NCI-H1436 (cell line): ENCODE measurements at places on chromosomes 7 and 10.

DNA sequence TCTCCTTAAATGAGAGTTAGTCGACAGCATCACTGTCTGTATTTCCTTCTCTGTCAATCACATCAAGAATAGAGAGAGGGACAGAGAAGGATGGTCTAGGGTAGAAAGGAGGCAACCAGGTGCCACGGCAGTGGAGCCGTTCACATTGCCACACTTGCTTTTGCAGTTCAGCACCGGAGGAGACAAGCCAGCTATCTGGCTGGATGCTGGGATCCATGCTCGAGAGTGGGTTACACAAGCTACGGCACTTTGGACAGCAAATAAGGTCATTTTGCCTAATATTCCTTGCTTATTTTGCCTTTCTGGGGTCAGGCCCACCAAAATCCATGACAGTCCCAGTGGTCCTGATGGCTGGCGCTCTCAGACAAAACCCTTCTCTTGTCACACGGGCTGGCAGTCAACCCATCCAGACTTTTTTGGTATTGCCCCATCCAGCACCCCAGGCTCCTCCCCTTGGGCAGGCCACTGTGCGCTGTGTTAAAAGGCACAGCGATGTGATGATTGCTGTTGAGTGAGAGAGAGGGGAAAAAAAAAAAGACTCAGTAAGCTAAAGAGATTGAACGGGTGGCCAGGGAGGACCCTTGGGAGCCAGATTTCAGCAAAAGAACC is 8.4 kb downstream of the CPA2 start:
- DNase-seq = peak; percentile 82

GRCh38 chr10:60962946-60963345 is 19.0 kb upstream of the RHOBTB1 start:
- no peak for DNase-seq

- peak; percentile 14 for DNase-seq
Measured at GRCh38 chr7:140403878-140404564, at the start of gene RAB19. TSS of gene RAB19 (plus strand) at chr7:140404058. CDS start at chr7:140407647, 3,589 bp downstream.

DNA sequence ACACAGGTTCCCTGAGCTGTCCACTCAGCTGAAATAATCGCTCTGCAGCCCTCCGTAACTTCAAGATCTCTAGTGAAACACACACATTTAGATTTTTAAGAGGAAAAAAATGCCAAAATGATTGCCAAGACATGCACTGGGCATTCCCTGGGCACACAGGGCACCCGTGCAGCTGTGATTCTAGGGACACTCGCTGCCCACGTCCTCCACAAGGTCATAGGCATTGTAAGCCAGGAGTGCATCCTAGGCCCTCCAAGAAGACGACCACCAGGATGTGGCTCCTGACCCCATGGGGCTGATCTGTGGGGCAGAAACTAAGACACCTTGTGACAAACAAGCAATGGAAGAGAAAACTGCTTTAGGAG is 563.3 kb downstream of the PTPRN2 start:
- DNase-seq = no peak

- DNase-seq = no peak
Measured at GRCh38 chr10:110571093-110571743, 3.7 kb downstream of the SMC3 start.

DNA sequence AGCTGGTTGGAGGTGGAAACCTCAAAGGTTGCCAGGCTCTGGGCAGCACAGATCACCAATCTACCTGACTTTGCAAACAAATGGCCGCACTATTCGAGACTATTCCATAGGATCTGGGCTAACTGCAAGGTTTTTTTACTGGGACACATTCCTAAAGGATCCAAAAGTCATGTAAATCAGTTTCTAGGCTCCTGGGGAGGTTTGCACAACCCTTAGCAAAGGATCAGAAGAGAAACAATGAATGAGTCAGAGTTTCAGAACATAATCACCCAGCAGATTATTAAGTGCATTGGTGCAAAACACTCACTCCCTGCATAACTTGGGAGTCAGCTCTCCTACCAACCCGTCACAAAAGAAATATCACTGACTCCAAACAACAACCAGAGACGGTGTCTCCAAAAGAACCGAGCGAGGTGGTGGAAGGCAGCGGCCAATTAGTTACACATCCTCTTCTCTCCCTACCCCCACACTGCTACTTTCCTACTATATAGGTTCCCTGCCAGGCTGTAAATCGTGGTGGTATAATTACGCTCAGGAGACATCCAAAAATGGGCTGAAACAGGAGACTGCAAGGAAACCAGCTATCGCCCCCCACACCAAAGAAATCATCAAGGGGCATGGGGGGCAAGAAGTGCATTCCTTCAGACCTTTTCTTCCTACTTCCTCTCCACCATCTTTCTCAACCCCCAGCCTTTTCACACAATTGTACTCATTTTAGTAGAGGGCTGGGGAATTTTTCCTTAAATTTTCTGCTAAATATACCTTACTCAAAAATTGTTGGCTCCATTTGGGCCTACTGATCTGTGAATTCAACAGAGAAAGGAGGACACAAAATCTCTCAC is 3.2 kb downstream of the UBE2H start:
- DNase-seq = no peak

DNA sequence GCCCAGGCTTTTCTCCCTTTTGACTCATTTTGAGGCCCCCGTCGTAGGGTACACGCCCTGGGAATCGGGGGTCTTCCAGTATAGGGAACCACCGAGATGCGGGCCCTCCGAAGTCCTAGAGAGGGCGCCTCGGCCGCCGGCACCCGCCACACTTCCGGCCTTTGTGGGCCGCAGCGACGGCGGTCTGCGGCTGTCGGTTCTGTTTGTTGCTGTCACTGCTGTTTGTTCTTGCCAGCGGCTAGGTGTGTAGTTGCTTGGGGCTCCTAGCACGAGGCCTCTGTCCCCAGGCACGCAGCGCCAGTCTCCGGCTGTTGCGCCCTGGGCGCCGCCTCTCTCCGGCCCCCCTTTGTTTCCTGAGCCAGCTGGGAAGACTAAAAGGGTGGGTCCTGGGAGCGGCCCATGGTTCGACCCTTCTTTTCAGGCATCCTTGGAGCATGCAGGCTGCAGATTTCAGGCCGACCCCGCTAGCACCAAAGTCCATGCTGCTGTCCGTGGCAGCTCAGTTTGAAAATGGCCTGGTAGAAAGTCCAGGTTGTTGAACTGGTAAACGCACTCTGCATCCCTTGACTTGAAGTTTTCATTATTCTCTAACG is 17.8 kb upstream of the ZKSCAN1 start:
- peak; percentile 36 for DNase-seq

DNA sequence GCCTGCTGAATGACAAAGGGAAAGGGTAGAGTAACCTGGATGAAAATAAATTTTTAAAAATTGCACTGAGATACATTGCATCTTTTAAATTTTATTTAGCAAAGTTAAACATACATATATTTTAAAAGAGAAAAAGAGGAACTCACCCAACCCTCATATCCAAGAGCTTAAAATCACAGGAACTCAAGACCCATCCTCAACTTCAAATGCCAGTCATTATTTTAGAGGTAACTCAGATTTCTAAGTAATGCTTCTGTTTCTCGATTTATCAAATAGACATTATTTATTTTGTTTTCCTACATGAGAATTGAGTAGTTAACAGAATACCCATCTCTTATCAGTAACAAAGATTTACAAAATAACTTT is 32.4 kb upstream of the KMT2E start:
- no peak for DNase-seq

DNA sequence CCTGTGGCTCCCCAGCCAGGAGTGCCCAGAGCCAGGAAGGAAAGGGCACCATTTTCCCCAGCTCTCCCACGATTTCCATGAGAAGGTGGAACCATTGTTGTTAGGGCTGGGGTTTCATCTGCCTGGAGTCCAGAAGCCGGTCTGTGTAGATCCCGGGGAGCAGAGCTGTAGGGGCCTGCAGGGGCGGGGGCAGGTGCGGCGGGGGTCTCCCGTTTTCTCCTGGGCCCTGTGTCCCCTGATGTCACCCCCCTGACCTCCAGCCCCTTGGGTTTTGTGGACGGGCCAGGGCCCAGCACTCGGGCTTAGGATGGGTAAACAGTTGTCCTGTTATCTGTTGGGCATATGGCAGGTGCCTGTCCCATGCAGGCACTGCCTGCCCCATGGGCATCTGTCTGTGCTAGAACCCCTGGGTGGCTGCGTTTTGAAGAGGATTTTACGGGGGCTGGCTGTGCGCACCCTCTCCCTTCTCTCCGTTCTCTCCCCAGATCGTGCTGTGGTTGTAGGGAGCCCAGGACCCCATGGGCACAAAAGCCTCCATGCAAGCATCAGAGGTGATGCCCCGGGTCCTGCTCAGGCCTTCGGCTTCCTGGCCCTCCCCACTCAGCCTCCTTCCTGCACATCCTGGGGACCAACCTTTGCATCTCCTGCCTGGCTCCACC is 158.8 kb downstream of the WDR37 start:
- DNase-seq = no peak

GRCh38 chr7:154937837-154938236 is 65.1 kb downstream of the PAXIP1 start:
- DNase-seq = no peak

DNA sequence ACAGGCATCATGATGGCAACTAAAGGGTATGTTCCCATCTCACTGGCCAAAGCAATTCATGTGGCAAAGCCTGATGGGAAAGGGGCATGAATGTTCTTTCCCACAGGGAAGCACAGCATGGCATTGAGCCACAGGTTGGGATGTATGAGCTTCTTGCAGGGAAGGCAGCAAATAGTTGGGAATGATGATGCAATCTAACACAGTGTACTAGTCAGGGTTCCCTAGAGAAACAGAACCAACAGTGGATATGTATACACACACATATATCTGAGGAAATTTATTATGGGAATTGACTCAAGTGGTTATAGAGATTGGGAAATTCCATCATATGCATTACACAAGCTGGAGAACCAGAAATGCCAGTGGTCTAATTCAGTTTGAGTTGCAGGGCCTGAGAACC is 253.6 kb upstream of the NPVF start:
- DNase-seq = no peak

GRCh38 chr7:128165927-128166420 is 75.1 kb upstream of the LEP start:
- DNase-seq = no peak

- DNase-seq = no peak
Measured at GRCh38 chr10:68082872-68083271, 7.8 kb upstream of the HERC4 start.

DNA sequence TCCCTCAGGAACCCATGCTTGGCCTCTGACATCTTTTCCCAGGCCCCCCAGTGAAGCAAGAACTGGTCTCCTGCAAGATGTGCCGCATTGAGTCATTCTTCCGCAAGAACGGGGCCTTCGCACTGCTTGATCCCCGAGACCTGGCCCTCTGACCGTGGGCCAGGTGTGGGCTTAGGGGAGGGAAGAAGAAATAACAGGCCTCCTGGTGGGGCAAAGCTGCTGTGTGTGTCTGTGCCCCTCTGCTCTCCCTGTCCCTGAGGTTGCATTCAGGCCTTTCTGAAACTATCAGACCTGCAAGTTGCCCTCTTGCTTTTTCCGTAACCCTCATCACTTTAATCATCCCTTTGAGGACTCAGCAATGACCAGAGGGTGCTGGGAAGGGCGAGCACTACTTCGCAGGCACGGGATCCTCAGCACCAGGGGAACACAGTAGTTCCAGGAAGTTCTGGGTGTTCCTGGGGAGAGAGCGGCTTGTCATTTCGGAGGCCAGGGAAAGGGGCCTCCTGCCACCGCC is 6.0 kb downstream of the ATP6V1F start:
- no peak for DNase-seq

DNA sequence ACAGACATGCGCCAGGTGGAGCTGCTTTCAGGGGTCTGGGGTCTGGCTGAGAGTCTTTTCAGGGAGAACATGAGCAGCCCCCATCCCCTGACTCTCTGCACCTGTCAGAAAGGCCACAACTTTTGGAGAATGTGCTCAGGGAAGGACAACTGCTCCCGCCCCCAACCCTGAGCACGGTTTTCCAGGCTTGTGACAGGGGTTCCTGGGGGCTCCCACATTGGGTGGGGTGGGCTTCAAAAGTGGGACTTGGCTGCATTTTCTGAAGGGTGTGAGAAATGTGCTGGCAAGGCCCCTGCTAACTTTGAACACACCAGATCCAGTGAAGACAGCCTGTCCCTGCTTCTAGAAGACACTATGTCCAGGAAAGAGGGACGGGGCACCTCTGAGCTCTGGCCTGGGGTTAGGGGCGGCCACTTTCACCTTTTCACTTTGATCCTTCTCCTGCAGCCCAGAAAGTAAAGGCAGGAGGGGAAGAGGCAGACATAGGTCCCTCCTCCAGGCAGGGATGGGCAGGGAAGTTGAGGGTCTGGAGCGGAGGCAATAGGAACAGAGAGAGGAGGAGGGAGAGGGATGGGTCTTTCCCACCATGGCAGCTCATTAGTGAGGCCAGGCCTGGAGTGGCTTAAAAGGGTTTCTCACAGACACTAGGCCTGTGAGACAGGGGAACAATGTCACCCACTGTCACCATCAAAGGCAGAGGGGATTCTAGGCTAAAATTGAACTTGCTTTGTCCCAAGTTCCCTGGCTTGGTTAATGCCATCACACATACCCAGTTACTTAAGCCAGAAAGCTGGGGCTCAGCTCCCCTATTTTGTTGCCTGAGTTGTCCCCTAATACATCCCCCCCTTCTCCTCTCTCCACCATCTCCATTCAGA is 1.5 kb downstream of the KCP start:
- no peak for DNase-seq

DNA sequence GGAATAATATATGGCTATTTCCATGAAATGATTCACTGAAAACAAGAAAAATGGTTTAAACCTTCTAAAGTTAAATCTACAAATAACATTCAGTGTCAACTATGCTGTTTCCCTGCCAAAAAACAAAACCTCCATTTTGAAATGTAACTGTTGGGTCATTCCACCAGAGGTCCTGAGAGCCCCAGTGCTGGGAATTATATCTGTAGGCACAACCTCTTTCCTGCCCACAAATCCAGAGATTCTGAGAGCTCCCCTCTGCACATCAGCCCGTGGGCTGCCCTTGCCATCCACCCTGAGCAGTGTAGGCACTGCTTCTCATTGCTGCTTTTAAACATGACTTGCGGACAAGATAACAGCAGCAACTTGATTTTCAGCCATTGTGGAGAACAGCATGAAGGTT is 198.6 kb downstream of the TMEM178B start:
- no peak for DNase-seq

DNA sequence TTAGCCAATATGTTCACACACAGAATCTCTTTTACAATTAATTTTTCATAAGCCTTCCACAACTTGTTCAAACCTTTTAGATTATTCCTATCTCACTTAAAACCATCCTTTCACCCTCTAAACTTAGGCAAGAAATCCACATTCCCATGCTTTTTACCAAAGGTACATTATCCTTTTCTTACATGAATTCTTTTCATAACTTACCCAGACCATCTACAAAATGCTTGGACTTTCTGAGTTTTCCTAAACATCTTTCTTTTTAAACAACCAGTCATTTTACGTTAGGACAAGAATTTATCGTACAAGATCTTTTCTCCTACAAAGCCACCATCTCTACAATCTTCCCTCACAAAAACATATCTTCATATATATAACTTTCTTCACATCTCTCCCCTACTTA is 18.8 kb upstream of the GARS1 start:
- DNase-seq = no peak

GRCh38 chr7:74240482-74240881 is 13.7 kb downstream of the RFC2 start:
- no peak for DNase-seq
